ENCODE measurements at places on chromosomes 6 and 20.

- DNase-seq, result no peak
Measured at GRCh38 chr6:139060332-139060731, 31.8 kb downstream of the ABRACL start.

GRCh38 chr6:14889611-14890593, 356.0 kb upstream of the JARID2 start:
- no peak for DNase-seq

- no peak for DNase-seq
Measured at GRCh38 chr6:16904957-16905356, 143.7 kb upstream of the ATXN1 start.

- DNase-seq, result no peak
Measured at GRCh38 chr20:47028487-47028886, 133.8 kb downstream of the EYA2 start.

DNA sequence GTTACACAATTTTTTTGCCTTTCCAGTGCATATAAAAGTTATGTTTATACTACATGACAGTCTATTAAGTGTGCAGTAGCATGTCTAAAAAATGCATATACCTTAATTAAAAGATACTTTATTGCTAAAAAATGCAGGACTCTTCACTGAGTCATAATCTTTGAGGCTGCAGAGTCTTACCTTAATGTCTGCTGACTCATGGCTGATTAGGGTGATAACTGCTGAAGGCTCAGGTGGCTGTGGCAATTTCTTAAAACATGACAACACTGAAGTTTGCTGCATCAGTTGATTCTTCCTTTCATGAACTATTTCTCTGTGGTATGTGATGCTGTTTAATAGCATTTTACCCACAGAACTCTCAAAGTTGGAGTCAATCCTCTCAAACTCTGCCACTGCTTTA, 19.1 kb downstream of the ZSCAN23 start:
- no peak for DNase-seq

DNA sequence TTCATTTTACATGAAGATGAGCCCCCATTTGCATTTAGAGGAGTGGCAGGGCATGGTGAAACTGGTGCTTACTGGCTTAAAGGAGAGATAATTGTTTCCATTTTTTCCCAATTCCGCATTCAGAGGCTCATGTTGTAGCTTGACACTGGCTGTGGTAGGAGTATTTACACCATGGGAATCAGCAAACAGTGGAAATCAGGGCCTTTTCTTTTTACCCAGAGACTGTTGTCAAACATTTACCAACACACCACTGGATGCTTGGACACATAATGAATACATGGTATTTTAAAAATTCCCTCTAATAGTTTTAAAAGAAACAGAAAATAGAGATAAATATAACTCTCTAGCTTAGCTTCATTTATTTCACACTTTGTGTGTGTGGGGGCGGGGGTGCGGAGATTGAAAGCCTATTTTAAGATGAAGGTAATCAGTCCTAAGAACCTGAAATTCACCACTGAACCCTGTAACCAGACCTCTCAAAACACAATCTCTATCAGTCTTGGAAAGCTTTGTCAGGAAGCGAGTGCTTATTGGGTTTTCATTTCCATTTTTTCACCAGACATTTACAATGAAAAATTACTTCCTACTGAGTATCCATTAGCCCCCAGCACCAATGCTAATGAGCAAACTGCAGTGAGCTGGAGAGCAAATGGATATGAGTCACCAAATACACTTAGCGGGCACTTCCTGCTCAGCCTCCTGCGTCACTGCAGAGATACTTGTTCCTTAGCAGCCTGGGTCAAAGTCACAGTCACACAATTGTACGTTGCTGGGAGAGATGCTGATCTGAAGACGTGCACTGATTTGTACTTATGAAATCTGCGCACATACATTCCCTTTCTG, 532.0 kb downstream of the BCKDHB start:
- peak; percentile 27 for DNase-seq

DNA sequence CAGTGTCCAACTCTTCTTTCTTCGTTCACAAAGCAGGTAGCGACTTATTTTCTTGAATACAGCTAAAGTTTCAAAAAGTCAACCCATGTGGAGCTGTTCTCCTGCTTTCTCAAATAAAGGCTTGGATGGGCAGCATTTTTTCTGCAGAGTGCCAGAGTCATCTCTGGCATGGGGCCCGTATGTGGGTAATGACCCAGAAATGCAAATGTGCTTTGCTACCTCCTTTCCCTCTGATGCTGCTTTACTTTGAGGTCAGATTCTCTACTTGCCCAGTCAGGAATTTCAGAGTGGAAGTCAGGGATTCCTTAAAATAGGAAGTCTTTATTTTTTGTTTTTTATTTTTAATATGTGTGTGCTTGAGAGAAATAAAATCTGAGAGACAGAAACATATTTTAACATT, 4.9 kb downstream of the NKAIN2 start:
- DNase-seq, result no peak

DNA sequence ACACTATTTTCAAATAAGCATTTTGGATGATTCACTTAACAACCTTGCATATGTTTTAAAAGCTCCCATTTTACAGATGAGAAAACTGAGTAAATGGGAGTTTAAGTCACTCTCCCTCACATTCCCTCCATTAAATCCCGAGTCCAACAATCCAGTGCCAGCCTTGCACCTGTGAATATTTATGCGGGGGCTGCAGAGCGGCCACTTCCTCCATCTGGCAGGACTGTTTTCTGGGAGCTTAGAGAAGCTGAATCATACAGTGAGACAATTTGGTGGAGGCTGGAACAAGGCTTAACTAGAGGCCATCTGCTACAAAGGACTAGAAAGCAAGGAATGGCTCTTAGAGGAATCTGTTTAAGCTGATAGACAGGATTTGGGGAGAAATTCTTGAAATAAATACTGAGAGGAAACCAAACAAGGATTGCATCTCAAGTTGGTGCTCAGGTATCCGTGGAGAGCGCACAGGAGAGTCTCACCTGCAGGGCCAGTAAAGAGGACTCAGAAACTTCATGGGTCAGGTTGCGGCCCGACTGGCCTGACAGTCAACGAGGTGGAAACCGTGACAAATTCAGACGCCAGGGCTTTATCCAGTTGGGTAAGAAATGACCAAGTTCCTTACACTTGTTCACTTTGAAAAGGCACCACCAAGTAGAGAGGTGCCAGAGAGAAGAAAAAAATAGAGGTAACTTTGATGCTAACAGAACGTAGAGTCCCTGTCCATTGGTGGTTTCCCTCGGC, 478.5 kb downstream of the QKI start:
- DNase-seq, result no peak

- DNase-seq, result no peak
Measured at GRCh38 chr20:37932074-37932473, 29.1 kb downstream of the VSTM2L start.

GRCh38 chr6:158554611-158555361, 5.1 kb upstream of the TMEM181 start:
- no peak for DNase-seq

GRCh38 chr6:156590482-156590881, 186.7 kb upstream of the ARID1B start:
- DNase-seq, result no peak

DNA sequence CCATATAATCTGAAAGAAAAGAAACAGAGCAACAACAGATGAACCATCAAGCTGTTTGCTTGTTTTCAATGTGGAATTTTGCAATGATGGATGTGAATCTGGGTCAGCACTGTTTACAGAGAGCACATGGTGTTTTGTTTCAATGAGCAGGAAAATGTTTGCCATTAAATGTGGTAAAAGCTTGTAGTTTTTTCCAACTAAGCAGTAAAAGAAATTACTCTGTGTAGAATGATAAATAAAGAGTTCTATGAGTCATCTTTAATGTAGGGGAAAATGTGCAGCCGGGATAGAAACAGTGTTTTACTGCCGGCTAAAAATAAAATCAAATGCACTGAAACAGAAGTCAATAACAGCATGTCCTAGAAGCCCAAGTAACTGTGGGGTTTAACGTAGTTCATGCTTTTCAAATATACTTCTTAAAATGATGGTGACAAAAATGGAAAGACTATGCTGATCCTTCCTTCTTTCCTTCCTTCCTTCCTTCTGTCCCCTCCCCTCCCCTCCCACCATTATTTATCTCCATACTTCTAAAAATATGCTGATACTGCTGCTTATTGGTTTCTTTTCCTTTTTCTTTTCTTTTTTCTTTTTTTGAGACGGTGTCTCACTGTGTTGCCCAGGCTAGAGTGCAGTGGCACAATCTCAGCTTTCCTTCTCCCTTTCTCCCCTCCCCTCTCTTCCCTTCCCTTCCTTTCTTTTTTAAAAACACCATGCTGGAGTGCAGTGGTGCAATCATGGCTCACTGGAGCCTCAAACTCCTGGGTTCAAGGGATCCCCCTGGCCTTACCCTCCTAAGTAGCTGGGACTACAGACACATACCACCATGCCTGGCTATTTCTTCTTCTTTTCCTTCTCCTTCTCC, 6.3 kb upstream of the NAA20 start:
- no peak for DNase-seq

DNA sequence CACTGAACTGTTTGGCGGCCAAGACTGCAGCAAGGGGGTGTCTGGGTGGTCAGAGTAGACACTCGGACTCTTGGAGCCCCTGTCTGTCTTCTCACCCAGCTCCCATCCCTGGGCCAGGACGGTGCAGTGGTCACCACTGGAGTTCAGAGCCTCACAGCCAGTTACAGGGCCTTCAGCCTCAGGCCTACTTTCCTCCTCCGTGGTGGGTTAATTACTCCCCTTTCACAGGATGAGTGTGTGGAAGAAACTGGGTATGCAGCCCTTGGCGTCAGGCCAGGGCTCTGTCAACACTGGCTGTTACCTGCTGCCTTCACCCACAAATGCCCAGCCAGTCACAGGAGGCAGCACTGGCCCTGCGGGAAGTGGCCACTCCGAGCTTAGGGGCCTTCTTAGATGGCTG, 1.8 kb upstream of the YTHDF1 start:
- DNase-seq, result no peak

- no peak for DNase-seq
Measured at GRCh38 chr6:43192911-43193310, 10.9 kb downstream of the CUL9 start.

GRCh38 chr6:158698931-158699330, 49.1 kb downstream of the SYTL3 start:
- no peak for DNase-seq

GRCh38 chr6:41571021-41571780, 25.0 kb downstream of the FOXP4 start:
- DNase-seq, result peak; percentile 38

- no peak for DNase-seq
Measured at GRCh38 chr6:83893024-83893423, 33.5 kb downstream of the CYB5R4 start.

- no peak for DNase-seq
Measured at GRCh38 chr6:167569879-167570278, 245.0 kb downstream of the TTLL2 start.

GRCh38 chr6:143159001-143159400, 98.3 kb downstream of the AIG1 start:
- DNase-seq, result no peak

DNA sequence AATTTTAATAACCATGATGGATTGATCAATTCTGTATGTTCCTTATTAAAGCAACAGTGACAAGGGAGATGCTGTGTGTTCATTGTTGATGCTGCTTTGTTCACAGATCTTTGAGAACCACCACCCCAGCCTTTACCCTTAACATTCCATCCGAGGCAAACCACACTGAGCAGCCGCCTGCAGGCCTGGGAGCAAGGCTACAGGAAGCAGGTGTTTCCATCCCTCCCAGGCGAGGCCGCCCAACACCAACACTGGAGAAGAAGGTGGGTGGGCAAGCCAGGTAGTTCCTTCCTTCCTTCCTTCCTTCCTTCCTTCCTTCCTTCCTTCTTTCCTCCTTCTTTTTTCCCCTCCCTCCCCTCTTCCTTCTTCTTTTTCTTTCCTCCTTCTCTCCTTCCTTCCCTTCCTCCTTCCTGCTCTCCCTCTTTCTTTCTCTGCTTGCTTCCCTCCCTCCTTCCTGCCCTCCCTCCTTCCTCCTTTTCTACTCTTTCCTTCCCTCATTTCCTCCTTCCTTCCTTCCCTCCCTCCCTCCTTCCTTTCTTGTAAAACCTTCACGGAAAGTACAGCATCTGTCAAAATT, 13.7 kb downstream of the TTLL2 start:
- DNase-seq, result no peak

DNA sequence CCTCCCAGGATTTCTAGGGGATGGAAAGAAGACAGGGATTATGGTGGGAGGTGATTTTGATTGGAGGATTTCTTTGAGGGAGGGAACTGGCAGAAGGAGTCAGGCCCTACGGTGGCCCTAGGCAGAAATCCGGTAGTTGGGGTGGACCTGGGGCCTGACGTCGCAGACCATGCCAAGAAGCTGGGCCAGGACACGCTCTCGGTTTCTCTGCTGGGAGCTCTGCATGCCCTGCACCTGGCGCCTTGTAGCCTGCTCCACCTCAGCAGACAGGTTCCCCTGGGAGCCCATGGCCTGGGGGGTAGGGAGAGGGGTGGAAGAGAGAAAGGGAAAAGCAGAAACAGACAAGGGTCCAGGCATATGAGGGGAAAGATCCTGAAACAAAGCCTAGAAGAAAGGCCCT, 1.1 kb downstream of the ATP6V1G2 start:
- no peak for DNase-seq

DNA sequence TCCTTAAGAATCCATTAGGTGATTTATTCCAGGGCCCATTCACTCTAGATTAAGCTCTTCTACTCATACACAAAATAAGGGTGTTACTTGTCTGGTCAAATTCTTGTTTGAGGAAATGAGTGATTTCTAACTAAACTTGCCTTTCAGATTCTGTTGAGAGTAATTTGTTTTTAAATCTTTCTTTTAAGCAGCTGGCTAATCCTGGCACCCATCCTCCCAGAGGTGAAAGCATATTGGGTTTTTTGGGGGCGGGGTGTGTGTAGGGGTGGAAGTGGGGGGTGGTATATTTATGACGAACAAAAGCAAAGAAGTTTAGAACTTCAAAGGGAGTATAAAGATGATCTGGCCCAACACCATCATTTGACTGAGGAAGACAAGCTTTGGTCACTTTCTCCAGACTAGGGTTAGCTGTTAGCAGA, 94.7 kb downstream of the RTN4IP1 start:
- no peak for DNase-seq

- no peak for DNase-seq
Measured at GRCh38 chr20:32439132-32439829, 81.2 kb downstream of the ASXL1 start.

DNA sequence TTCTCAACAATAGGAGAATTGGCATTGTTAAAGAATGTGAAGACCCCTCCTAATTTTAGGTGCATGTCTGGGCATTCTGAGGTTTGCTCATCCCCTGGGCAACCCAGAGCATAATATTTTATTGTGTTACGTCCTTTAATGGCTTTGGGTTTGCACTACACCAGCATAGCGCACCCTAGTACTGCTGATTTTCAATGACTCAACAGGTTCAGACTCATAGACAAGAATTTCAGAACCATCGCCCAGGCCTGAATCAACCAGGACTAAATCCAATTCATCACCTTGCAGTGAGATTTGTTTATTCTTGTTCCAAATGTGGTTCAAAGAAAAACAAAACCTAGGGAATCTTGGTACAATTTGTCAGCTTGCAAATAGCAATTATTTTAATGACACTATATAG, 137.8 kb upstream of the PHACTR1 start:
- DNase-seq, result peak; percentile 33

GRCh38 chr6:125174626-125175025, 21.1 kb downstream of the TPD52L1 start:
- no peak for DNase-seq
